ENCODE measurements at places on chromosomes 1 and 21. TPM values are rescaled to one million over a fixed set of nuclear protein-coding genes. Genes with fewer than 3 reads are reported as not detected.

GRCh38 chr1:53303726-53304515 lies 23.9 kb downstream of the LRP8 start:
- H3K4me3 ChIP-seq = no peak overlapping the region
- no peaks in the 10 kb centered on the region for H3K36me3 ChIP-seq
- DNase-seq = no peak
- peaks cover 4% of the 10 kb centered on the region for H3K4me1 ChIP-seq
- H3K27me3 ChIP-seq = no peaks in the 10 kb centered on the region

- H3K4me1 ChIP-seq = peaks cover 6% of the 10 kb centered on the region
- DNase-seq = no peak
- H3K27me3 ChIP-seq = no peaks in the 10 kb centered on the region
- no peaks in the 10 kb centered on the region for H3K36me3 ChIP-seq
Measured at GRCh38 chr1:151715726-151716404, 738 bp downstream of the CELF3 start.

DNA sequence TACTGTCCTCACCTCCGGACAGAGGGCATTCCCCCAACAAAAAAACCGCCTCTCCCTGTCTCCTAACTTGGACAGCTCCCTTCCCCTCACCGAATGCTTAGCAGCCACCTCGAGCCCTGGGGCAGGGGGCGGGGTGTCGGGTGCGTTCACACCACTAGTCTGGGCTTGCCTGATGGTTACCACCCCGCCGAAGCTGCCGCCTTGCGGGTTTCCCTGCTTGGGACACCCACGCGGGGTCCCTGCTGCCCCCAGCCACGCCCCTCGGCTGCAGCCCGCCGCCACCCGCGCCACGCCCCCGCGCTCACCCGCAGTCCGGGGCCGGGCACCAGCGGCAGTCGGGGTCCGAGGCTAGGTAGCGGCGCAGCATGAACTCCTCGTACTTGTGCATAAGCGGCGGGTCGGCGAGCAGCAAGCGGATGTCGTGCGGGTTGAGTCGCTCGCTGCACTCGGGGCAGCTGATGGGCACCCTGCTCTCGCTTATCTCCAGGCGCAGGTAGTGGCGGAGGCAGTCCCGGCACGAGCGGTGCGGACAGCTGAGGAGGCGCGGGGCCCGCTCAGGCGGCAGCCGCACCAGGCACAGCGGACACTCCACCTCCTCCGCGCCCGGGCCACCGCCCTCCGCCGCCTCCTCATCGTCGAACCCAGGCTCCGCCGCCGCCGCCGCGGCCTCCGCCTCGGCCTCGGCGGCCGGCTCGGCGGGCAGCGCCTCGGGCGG lies 706 bp downstream of the RNF19B start:
- H3K27me3 ChIP-seq = no peaks in the 10 kb centered on the region
- no peak for DNase-seq
- H3K36me3 ChIP-seq = no peaks in the 10 kb centered on the region
- peaks cover 19% of the 10 kb centered on the region for H3K4me1 ChIP-seq
- peak overlapping the region; percentile 12 for H3K27ac ChIP-seq
- H3K4me3 ChIP-seq = peak overlapping the region; percentile 82

DNA sequence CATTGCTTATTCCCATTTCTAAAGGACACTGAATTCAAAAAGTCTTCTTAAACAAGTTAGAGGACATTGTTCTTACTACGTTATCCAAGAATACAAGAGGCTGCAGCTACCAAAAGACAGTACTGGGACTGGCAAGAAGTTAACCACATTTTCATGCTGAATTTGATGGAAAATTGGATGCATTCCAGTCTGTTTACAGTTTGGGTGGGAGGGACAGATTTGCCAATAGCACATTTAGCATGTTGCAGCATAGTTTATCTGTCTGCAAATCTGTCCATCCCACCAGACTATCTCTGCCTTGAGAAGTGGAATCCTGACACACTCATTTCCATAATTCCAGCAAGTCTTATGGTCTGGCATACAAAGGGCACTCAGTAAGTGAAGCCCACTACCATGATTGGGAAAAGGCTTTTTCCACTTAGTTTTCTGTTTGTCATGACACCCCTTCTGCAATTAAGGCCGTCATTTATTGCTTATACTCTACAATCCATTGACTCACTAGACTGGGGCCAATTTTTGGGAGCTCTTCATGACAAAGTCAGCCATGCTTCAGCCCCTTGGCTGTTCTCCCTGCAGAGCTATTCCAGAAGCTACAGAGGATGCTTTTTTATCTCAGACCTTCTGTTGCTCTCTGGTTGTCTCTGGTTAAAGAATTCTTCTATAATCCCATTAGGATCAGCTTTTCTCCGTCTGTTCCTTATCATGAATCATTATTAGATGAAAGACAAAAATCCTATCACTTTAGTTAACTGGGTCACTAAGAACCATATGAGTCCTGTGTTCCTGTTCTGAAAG lies 355.8 kb upstream of the PTBP2 start:
- peaks cover 5% of the 10 kb centered on the region for H3K4me1 ChIP-seq
- no peak for DNase-seq
- no peak overlapping the region for H3K27ac ChIP-seq
- no peaks in the 10 kb centered on the region for H3K27me3 ChIP-seq

DNA sequence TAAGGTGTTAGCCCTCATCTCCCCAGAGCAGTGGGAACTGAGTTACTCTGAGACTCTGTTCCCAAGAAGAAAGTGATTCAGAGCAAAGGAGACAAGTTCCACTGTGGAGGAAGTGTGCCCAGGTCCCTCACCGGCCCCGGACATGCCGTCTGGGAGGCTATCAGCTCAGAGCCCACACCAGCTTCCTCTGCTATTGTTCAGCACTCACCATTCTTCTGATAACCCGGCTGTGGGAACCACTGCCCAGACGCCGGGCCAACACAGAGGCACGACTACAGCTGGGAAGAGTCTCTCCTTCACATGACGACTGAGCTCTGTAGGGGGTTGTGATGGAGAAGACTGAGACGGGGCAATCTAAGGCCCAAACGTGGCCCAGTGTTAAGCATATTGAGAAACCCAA lies 34.2 kb upstream of the GJA5 start:
- H3K27me3 ChIP-seq = peaks cover 10% of the 10 kb centered on the region
- H3K36me3 ChIP-seq = no peaks in the 10 kb centered on the region
- no peaks in the 10 kb centered on the region for H3K4me1 ChIP-seq
- no peak overlapping the region for H3K4me3 ChIP-seq
- H3K27ac ChIP-seq = no peak overlapping the region

GRCh38 chr1:24554714-24555113 lies 1.2 kb upstream of the NCMAP start:
- H3K4me3 ChIP-seq = no peak overlapping the region
- no peaks in the 10 kb centered on the region for H3K27me3 ChIP-seq
- H3K36me3 ChIP-seq = no peaks in the 10 kb centered on the region
- no peak for DNase-seq
- H3K27ac ChIP-seq = no peak overlapping the region
- peaks cover 14% of the 10 kb centered on the region for H3K4me1 ChIP-seq

DNA sequence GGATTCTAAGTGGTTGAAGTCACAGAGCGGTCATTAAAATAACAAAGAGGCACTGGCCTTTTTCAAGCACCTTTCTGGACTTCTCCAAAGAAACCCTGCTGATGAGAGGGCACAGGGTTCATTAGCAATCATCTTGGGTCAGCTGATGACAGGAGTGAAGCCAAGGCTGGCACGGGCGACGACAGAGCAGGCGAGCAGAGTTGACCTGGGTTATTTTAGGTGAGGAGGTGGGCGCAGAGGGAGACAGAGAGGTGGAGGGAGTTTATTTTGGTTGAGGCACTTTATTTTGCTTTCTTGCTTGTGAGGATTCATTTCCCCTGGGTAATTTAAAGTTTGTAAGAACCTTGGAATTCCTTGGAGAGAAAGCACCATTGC lies 57.9 kb downstream of the OLIG1 start:
- H3K27me3 ChIP-seq = peaks cover 8% of the 10 kb centered on the region
- no peak for DNase-seq
- H3K27ac ChIP-seq = no peak overlapping the region
- H3K4me3 ChIP-seq = no peak overlapping the region
- H3K4me1 ChIP-seq = no peaks in the 10 kb centered on the region
- H3K36me3 ChIP-seq = no peaks in the 10 kb centered on the region

- no peak overlapping the region for H3K27ac ChIP-seq
- H3K36me3 ChIP-seq = no peaks in the 10 kb centered on the region
- no peaks in the 10 kb centered on the region for H3K27me3 ChIP-seq
- no peak overlapping the region for H3K4me3 ChIP-seq
- peak; percentile 41 for DNase-seq
Measured at GRCh38 chr21:17925000-17925610, 105.9 kb upstream of the C21orf91 start.

GRCh38 chr1:176959191-176959820 lies 205.2 kb downstream of the ASTN1 start:
- no peaks in the 10 kb centered on the region for H3K4me1 ChIP-seq
- H3K27ac ChIP-seq = no peak overlapping the region

Gene SPAG17
- 0.36 TPM for total RNA-seq

Gene LRRC71
- total RNA-seq = 0.77 TPM

Gene DCAF6
- total RNA-seq = 67.7 TPM

DNA sequence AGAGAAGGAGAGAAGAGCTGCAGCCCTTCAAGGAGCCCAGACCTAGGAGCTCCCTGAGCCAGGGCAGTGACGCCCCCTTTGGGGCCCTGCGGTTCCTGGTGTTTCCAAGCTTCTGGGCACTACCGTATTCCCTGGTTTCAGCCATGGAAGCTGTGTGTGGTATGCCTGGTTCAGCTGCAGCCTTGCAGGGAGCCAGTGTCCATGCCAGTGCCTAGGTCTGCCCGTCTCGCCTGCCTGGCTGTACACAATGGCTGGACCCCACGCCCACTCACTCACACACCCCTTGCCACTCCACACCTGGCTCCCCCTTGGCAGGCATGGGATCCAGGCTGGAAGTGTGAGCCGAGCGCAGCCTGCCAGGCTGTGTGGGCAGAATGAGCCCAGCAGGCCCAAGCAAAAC lies 87.7 kb downstream of the ADARB1 start:
- H3K27me3 ChIP-seq = no peaks in the 10 kb centered on the region
- DNase-seq = no peak
- H3K36me3 ChIP-seq = no peaks in the 10 kb centered on the region
- H3K4me3 ChIP-seq = no peak overlapping the region

GRCh38 chr1:24748191-24749121 lies 3.2 kb downstream of the CLIC4 start:
- H3K4me3 ChIP-seq = no peak overlapping the region
- no peaks in the 10 kb centered on the region for H3K27me3 ChIP-seq
- DNase-seq = no peak

DNA sequence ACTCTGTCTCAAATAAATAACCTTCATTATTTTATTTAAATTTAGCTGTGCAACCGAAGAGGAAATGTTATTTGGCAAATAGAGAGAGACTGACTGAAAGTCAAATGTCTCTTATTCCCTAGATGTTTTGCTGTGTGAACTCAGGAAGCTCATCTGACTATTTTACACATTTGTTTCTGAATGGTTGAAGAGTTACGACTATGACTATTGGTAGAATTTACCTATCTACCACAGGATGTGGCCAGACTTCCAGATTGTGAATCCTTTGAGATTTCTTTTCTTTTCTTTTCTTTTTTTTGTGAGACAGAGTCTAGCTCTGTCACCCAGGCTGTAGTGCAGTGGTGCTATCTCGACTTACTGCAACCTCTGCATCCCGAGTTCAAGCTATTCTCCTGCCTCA lies 5.3 kb upstream of the SDE2 start:
- no peak overlapping the region for H3K4me3 ChIP-seq
- no peaks in the 10 kb centered on the region for H3K27me3 ChIP-seq
- no peaks in the 10 kb centered on the region for H3K36me3 ChIP-seq
- H3K4me1 ChIP-seq = peaks cover 6% of the 10 kb centered on the region

- H3K36me3 ChIP-seq = no peaks in the 10 kb centered on the region
- no peaks in the 10 kb centered on the region for H3K4me1 ChIP-seq
- H3K27me3 ChIP-seq = peaks cover 12% of the 10 kb centered on the region
Measured at GRCh38 chr1:33682371-33682770, 181.5 kb upstream of the HMGB4 start.

Gene GUCA2A
- not detected for total RNA-seq

Gene NBPF4
- total RNA-seq = not detected

Gene PDZK1IP1
- total RNA-seq = not detected

Gene DCST2
- 0.13 TPM for total RNA-seq

DNA sequence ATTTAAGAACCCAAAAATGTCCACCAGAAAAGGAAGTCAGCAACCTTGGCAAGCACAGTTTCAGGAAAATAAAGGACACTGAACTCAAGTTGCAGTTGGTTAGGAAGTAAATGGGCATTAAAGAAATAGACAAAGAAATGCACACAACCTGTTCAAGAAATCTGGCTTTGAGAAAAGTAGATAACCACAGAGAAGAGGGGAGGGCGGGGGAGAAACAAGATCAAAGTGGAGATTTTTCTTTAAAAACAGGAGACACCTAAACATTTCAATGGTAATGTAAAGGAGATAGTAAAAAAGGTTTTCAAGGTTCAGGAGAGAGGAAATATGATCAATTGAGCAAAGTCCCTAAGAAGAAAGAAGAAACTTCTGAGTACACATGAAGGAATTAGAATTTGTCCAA lies 29.1 kb downstream of the SYDE2 start:
- no peaks in the 10 kb centered on the region for H3K4me1 ChIP-seq
- no peak overlapping the region for H3K27ac ChIP-seq
- H3K27me3 ChIP-seq = no peaks in the 10 kb centered on the region
- no peak for DNase-seq

- peak; percentile 10 for DNase-seq
- no peak overlapping the region for H3K4me3 ChIP-seq
- no peaks in the 10 kb centered on the region for H3K27me3 ChIP-seq
- no peak overlapping the region for H3K27ac ChIP-seq
- H3K4me1 ChIP-seq = no peaks in the 10 kb centered on the region
- no peaks in the 10 kb centered on the region for H3K36me3 ChIP-seq
Measured at GRCh38 chr1:199422206-199422605, 605.3 kb upstream of the NR5A2 start.

DNA sequence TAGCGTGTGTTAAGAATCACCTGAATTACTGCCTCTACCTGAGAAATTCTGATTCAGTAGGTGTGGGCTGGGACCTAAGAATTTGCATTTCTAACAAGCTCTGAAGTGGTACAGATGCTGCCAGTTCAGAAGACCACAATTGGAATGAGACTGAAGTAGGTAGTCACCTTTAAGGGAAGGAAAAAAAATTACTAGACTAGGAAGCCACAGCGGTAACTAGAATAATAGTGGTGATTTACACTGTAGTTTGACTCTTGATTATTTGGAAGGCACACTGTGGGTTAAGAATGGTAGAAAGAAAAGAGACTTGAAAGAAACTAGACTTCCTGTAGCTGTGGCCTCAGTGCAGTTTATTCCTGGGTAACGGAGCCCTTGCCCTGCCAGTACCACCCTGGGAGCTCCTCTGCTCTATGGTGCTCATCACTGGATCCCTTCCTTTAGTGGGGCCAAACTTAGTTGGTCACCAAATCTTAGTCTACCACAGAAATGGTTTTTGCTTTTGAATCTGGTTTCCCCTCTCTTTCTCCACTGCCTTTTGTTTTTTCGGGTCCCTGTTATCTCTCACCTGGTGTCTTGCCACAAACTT lies 43.6 kb downstream of the ARID1A start:
- no peaks in the 10 kb centered on the region for H3K27me3 ChIP-seq
- peaks cover 8% of the 10 kb centered on the region for H3K4me1 ChIP-seq
- H3K27ac ChIP-seq = no peak overlapping the region

DNA sequence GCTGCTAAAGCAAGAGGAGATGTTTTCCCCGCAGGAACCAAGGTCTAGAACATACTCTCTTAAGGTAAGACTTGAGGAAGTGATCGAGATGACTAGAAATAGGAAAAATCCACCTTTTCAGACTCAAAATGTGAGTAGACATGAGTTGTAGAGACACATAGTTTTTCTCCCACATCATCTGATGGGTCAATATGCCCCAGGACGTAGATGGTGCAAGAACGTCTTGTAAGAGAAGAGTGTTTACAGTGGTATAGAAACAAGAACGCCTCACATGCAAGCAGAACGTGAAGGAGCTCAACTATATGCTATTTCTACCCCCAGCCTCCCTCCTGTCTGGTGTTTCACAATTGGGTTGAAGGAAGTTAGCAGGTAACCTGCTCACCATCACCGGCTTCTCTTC lies 144.0 kb upstream of the BACE2 start:
- no peaks in the 10 kb centered on the region for H3K4me1 ChIP-seq
- no peaks in the 10 kb centered on the region for H3K36me3 ChIP-seq
- no peak overlapping the region for H3K4me3 ChIP-seq
- DNase-seq = no peak
- H3K27ac ChIP-seq = no peak overlapping the region

Data from Panc1 (cell line).